ENCODE measurements at places on chromosomes 11 and 22.

DNA sequence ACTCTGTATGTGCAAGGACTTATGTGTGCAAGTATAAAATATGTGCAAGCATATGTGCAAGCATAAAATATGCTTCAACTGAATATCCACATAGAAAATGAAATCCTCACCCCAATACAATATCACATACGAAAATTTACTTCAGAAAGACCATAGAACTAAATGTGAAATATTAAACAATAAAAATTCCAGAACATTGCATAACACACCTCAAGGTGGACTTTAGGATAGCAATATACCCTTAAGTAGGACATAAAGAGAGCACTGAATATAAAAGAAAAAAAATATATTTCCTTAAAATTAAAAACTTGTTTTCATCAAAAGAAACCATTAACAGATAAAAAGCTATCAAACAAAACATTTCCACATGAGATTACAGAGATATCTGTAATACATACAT is 67.8 kb downstream of the FCHSD2 start:
- no peak for DNase-seq

- no peak for DNase-seq
Measured at GRCh38 chr11:61297746-61298145, 2.6 kb upstream of the VWCE start.

GRCh38 chr22:40932396-40932795 is 18.8 kb upstream of the RBX1 start:
- no peak for DNase-seq

DNA sequence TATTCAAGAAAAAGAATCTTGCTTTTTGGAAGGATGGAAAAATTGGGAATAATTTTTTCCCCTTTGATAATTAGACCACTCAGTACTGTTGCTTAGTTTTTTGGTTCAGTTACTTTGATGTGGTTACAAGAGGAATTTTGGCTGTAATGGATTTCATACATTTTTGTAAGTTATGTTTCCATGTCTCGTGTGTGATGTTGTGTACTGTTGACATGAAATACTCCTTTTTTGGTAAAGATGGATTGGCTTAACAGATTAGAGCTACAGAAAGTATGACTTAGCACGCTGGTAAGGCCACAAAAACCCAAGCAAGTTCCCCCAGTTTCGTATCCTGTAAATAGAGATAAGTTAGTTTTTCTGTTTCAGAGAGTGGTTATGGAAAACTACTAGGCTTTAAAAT is 11.9 kb downstream of the TBCEL start:
- DNase-seq, result no peak

- DNase-seq, result no peak
Measured at GRCh38 chr11:115251126-115251525, 253.1 kb downstream of the CADM1 start.
